Vagina (tissue), 2 donors: ENCODE measurements at places on chromosomes 6 and 20.

DNA sequence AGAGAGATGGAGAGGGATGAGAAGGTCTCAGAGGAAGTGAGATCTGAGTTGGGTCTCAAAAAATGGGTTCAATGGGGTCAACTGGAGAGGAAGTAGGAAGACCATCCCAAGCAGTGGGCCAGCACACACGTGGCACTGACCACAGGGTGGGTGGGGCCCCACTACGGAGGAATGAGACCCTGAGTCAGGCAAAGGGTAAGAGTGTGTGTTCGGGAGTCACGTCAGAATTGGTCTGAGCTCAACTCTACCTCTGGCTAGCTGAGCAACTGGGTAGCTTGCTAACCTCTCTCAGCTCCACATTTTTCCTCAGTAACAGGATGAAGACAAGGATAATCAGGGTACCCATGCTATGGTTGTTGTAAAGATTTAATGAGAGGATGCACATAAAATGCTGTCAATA lies 79.0 kb downstream of the TRERF1 start:
- no peak for DNase-seq

- no peak for DNase-seq
Observed at GRCh38 chr6:41247882-41248705, 19.9 kb downstream of the TREML4 start.

- no peak for DNase-seq
Observed at GRCh38 chr6:16130437-16130891, 1.6 kb downstream of the MYLIP start.

DNA sequence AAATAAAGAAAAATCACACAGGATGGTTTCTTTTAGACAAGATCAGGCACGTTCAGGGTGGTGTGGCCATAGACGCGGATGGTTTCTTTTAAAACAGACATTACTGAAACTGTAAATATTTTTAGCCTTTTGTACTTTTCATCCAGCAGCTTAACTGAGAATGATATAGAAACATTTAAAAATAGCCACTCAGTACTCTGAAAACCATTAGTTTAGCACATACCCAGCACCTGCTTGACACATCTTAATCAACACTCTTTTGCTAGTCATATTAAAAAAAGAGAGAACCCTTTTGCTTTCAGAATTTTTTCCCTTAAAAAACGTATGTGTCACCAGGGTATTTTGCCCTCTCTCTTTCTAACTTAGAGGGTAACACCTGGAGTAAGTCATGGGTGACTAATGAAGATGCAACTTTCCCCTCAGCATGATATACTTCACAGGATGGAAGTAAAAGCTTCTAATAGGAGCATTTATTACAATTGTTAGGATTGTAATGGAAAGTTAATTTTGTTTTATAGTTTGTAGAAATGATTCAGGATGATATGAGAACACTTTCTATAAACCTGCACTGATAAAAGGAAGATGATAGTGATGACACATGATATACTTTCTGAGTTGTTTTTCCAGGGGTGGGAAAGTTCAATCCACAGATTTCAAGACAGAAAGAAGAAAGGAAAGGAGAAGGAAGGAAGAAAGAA lies 45.2 kb downstream of the BACH2 start:
- no peak for DNase-seq
